Endodermal cell (in vitro differentiated cells): ENCODE measurements at places on chromosomes 6 and 20.

DNA sequence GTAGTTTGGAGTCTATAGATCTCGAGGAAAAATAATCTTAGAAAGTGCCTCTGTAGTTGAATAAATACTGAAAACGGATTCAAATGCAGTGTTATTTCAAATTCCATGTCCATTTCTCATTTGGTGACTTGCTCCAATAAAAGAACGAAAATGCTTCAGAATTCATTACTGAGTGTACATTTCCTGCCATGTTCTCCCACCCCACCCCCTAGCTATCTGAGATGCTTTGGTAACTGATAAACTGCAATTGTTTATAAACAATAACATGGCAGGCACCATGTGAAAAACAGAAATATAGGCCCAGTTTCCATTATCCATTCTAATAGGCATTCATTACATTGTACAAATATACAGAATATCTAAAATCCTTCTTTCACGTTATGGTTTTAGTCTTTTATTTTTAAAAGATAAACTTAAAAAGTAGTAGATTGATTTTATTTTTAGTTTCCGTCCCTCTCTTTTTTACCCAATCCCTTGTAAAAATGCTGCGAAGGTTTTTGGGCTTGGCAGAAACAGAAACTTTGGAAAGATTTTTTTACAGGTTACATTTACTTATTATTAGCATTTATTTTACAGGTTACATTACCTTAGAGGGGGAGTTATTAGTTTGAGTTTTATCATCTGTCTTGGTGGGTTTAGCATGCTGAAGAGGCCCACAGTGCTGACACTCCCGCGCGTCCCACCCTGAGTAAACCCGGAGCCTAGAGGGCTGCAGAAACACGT, 1.5 kb downstream of the FAM162B start:
- no peak for DNase-seq

GRCh38 chr20:57947421-57948179, 237.8 kb upstream of the PMEPA1 start:
- no peak for DNase-seq

DNA sequence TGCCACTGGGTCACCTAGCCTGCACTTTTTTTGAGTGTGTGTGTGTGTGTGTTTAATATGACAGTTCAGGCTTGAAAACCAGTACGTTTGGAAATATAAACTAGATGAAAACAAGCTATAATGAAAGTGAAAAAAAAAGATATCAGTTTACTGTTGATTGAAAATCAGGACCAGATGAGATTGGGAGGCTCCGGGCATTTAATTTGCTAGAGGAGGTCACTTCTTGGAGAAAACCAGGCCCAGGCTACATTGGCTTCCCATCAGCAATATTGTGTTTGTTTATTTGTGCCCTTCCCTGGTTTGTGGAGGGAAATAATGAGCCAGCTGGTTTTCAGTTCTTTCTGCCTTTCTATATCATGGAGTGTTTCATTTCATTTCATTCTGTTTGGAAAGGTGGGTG, 246.6 kb upstream of the JAG1 start:
- DNase-seq: no peak

GRCh38 chr20:4130404-4131189, 115.2 kb upstream of the RNF24 start:
- DNase-seq: no peak

DNA sequence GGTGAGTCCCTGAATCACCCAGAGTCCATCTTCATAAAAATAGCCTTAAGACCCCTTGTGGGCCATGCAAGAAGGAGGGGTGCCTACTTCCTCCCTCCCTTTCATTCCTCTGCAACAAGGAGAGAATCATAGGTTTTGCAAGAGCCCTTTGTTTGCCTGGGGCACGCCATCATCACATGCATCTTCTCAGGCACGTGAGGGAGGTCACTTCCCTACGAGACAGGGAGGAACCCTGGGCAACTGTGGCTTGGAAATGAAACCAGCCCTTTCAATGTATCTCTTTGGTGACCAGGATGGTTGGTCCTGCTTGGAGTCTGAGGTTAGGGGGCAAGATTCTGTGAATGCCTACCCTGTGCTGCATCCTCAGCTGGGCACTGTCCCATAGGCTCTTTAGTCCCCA, 194.8 kb downstream of the MAFB start:
- no peak for DNase-seq

DNA sequence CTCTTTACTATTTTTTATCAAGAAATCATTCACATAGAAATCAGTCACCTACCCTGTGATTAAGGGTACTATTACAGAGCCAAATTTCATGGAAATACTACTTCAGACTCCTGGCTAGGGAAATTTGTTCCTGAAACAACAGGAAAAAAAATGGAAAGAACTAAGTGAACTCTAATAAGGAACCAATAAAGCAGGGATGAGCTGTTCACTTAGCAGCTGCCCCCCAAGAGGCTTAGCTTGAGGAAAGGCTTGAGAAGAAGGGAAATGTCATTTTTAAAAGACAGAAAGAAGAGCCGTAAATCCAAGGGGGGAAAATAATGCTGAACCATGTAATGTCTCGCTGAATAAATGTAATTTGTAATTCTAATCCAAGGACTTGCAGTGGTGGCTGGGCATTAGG, 88.8 kb downstream of the COL21A1 start:
- DNase-seq: no peak

- peak; percentile 8 for DNase-seq
These were observed 21.7 kb upstream of the TGM2 start for GRCh38 chr20:38186788-38187221.
